ENCODE measurements at places on chromosomes 7 and 10.

GRCh38 chr7:99000904-99001465, 122.7 kb downstream of the TRRAP start:
- no peak for DNase-seq

DNA sequence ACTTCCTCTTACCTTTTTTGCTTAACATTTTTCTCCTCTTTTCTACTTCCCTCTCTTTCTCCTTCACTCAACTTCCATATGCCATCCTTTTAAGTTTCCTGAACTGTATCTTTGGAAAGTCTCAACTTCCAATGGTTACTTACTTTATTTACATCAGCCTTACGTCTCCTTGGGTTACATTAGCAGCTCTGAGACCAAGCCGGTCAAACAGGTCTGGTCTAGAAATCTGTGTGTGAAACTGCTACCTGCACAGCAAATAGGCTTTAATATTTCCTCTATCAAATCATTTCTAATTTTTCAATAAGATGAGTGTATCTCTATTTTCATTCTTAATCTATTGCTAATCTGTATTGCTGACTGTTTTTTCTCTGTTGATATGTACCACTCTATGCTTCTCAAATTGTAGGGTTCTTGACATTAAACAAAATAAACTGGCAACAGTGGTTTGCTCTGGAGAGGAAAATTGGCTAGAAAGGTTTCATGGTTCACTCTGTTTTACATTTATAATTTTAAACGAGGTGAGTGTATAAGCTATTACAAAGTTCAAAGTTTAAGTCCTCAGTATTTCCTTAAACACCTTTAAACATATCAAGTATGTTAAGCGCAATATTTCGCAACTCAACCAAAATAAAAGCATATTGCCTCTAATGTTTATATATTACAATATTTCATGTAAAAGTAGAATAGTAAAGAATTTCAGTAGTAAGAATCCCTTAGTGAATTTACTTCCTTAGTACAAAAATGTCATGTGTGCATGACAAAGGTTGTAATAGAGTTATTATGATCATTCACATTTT, 3.6 kb upstream of the SEMA3C start:
- DNase-seq, result no peak

GRCh38 chr7:46525876-46526275, 604.8 kb upstream of the IGFBP3 start:
- no peak for DNase-seq

- DNase-seq, result no peak
These were observed 146.5 kb upstream of the C1GALT1 start for GRCh38 chr7:7035851-7036250.

DNA sequence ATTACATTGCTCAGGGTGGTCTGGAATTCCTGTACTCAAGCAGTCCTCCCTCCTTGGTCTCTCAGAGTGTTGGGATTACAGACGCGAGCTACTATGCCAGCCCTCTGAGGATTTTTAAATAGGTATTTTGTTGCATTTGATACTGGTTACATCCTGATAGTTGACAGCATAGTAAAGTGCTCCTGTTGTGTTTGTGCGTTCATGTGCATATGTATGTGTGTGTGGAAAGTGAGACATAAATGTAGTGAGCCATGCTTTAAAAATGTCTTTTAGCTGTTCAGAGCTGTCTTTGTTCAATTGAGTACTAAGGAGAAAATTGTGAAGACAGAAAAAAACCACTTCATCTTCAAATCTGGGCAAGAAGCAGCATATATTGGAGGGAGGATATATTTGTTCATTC, 27.8 kb downstream of the ZNRF2 start:
- DNase-seq, result no peak

GRCh38 chr7:44440577-44441078, 49.8 kb downstream of the NUDCD3 start:
- no peak for DNase-seq

DNA sequence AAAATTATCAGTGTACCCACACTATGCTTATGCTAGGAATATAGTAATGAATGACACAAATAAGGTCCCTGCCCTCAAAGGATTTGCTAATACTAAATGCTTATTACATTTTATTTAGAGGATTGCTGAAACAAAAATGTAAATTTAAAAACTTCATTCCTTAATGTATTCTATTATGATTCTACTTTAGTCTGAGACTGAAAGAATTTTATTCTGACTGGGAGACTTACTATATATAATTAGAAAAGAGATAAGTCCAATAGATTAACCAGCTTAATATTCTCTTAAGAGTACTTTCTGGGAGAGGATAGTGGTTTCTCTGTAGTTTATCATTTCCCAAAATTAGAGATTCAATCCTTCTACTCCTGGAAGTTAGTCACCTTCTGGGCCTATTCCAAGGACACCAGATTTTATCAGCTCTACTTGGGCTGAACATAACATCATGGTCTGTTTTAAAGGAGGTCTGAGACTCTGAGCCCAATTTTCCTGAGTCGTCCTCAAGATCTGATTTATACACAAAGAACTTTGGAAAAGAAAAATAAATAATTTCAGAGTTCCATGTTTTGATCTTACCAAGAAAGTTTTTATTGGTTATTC, 41.1 kb downstream of the ASZ1 start:
- DNase-seq, result no peak

- no peak for DNase-seq
These were observed 56.1 kb downstream of the HIBADH start for GRCh38 chr7:27606270-27607209.

DNA sequence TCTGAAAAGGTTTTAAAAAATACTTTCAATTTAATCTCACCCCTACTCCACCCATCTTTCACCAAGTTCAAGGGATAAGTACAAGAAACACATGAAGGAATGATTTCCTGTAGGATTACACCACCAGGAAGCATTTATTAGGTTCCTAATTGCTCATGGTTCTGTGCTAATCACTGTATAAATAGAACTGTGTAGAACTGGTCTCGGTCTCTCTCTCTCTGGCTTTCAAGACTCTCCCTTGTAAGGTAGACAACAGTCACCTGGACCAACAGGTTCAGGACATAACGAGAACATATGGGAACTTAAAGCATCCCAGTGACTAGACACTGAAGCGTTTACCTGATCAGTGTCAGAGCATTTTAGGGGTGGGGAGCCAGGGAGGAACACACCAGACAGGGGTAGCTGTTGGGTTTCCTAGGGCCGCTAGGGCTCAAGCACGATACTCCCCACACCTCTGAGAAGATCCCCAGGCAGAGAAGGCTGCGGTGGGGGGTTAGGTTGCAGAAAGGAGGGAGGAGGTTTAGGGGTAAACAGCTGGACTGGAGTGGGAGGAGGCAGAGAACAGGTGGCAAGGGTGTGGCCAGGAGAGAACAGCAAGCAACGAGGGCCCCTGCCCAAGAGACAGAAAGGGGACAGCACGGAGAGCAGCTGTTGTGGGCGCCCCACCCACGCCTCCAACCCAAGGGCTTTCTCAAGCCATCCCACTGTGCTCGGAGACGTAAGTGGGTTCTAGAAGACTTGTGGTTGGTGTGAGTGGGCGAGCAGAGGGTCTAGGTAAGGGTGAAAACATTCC, 52.5 kb upstream of the USP6NL start:
- DNase-seq, result no peak

DNA sequence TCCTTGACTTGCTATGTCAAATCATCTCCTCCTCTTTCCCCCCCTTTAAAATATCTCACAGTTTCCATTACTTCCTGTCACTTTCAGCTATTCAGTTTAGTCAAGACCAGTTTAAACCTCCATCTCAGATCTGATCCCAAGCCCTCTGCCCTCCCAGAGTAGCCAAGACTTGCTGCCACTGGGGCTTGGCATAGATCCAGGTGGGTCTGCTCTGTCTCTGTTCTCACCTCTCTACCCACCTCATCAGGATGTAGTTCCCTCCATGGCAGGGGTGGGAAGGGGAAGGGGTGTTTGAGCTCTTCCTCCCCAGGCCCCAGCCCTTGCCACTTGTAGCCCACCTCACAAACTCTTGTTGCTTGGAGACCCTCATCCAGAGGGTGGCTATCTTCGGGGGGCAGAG, 22.0 kb downstream of the PPP1R3C start:
- DNase-seq, result no peak

DNA sequence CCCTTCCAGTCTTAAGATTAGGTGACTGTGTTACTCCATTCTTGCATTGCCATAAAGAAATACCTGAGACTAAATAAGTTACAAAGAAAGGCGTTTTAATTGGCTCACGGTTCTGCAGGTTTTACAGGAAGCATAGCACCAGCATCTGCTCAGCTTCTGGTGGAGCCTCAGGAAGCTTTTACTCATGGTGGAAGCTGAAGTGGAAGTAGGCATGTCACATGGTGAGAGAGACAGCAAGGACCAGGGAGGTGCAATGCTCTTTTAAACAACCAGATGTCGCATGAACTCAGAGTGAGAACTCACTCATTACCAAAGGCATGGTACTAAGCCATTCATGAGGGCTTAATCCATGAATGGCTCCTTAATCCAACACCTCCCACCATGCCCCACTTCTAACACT, 34.0 kb upstream of the TMEM273 start:
- no peak for DNase-seq

DNA sequence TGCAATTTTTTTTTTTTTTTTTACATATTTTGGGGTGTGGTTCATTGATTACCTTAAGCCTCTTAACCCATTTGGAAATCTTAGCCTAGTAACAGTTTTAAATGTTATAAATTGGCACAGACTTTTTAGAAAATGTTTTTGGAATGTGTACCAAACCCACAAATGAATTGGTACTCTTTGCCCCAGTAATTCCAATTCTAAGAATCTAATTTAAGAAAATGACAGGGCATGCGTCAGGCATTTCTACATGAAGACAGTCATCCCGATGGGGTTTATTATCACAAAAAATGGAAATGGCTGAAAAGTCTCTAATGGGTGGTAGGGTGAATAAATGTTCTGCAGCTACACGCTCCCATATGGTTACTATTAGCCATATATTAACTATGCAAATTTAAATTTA, 54.9 kb downstream of the ITIH5 start:
- DNase-seq, result no peak

DNA sequence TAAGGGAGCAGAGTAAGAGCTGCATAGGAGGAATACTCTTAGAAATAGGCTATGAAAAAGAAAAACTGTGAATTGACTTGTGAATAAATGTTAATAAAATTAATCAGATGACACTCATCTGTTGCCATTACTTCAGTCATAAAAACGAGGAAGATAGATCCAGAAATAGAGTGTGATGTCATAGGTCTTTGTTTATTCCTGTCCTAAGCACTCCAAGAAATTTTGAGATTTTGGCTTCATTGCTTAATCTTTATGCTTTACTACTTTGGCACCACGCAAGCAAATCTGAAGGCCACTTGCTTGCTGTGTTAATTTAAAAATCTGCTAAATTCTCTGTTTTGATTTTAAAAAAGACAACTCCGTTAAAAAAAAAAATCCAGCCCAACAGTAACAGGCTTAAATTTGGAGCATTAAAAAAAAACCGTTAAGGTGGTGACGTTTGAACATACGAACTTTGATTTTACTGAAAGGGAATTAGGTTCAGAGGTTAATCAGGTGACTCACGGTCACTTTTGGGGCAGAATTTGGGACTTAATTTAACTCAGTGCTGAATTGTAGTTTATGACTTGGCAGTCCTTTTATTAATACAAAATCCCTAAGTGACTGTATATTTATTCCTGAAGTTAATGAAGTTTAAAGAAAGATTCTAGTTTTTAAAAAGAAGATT, 3.4 kb downstream of the IFRD1 start:
- no peak for DNase-seq

DNA sequence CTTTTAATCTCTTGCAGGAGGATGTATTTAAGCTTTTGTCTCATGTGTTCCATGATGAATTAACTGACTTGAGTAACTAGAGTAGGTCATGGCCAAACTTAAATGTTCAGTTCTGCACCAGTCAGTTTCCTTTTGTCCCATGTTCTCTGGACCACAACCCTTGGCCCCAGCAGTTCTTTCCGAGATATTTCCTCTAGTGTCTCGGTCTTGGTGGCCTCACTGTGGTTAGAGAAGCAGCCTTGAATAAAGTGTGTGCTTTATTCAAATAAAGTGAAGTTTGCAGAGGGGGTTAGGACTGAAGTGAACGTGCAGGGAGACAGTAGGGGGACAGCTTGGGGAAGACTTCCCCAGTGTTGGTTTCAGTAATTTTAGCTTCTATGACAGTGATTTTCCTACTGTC, 9.3 kb downstream of the ZNF212 start:
- no peak for DNase-seq

DNA sequence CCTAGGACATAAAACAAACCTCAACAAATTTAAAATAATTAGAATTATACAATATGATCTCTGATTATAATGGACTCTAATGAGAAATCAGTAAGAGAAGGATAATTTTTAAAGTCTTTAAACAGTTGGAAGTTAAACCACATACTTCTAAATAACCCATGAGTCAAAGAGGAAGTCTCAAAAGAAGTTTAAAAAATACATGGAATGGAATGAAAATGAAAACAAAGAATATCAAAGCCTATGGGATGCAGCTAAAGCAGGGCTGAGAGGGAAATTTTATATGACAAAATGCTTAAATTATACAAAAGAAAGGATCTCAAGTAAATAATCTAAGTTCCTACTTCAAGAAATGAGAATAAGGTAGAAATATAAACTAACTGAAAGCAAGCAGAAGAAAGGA, 460.5 kb downstream of the RPS24 start:
- no peak for DNase-seq

DNA sequence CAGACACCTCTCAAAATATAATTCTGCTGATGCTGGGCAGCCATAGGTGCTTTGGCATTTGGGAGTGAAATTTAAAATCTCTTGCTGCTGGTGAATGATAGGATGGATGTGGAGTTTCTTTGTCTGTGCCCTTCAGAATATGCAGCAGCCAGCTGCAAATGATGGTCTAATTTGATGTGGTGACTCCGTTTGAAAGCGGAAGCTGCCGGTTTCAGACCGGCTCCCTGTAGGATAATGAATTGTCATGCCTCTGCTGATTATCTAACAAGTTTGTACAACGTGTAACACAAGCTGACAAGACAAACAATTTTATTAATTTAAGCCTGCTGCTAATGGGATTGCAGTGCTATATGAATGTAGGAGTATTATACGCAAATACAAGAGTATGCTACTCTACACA, 103.5 kb downstream of the SND1 start:
- no peak for DNase-seq

- no peak for DNase-seq
These were observed 58.7 kb upstream of the PFKP start for GRCh38 chr10:3008518-3009195.

DNA sequence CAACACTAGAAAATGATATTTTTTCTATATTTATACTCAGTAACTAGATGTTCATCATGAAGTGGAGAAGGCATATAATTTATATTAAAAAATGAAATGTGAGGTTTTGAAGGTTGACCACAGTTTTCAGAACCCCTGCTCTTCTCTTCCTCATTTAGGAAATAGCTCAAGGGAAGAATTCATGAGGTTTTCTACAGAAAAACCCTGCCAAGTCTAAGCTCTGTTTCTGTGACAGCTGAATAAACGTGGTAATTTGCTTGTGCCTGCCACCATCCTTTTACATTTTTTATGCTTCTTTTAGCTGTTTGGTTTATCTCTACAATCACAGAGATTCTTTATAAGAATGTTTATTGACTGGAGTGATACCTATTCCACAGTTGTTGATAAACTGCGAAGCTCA, 630.3 kb upstream of the POT1 start:
- no peak for DNase-seq

GRCh38 chr10:95663496-95663895, 7.0 kb upstream of the ALDH18A1 start:
- DNase-seq, result no peak

Measured in stimulated activated CD4-positive, alpha-beta T cell treated with anti-CD3 and anti-CD28 coated beads, Interleukin-1b, Interleukin-23, amount 100 ng/mL, for 4 hours (primary cell).